ENCODE measurements at places on chromosomes 4 and X. TPM values are rescaled to one million over a fixed set of nuclear protein-coding genes. Genes with fewer than 3 reads are reported as not detected.

Gene PDLIM5
- 38.9 TPM for total RNA-seq

Gene ATP2B3
- not detected for total RNA-seq

Gene HS3ST1
- total RNA-seq = 0.03 TPM

Gene TMSB15C
- total RNA-seq = 2.8 TPM

Gene GLRA3
- not detected for total RNA-seq

Gene ZNF630
- 4.9 TPM for total RNA-seq

GRCh38 chr4:93791570-93792195 lies 36.9 kb upstream of the ATOH1 start:
- DNase-seq = no peak
- no peaks in the 10 kb centered on the region for H3K36me3 ChIP-seq
- H3K27ac ChIP-seq = no peak overlapping the region
- no peak overlapping the region for H3K4me3 ChIP-seq
- H3K27me3 ChIP-seq = no peaks in the 10 kb centered on the region

GRCh38 chrX:72208126-72208800 lies 26.7 kb downstream of the PIN4 start:
- H3K27me3 ChIP-seq = no peaks in the 10 kb centered on the region
- no peak for DNase-seq
- no peaks in the 10 kb centered on the region for H3K36me3 ChIP-seq
- H3K27ac ChIP-seq = no peak overlapping the region
- no peak overlapping the region for H3K4me3 ChIP-seq
- no peaks in the 10 kb centered on the region for H3K4me1 ChIP-seq

DNA sequence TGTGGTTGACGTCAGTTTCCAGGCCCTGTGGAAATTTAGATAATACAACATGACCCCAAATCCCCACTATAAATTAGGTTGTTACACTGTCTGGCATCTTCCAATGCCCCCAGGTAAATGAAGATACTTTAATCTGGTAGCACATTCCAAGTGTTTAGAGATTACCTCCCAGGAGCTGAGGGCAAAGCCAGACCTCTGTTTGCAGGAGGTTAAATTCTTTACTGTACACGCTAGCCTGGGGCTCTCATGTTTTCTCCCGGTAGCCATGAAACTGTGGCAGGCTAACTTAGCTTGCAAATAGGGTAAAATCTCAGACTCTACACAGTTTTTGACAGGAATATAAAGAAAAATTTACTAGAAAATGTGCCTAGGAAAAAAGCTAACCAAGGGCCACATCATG lies 450.0 kb downstream of the PDGFC start:
- DNase-seq = no peak
- H3K36me3 ChIP-seq = no peaks in the 10 kb centered on the region
- no peaks in the 10 kb centered on the region for H3K4me1 ChIP-seq
- H3K27me3 ChIP-seq = no peaks in the 10 kb centered on the region
- no peak overlapping the region for H3K27ac ChIP-seq
- H3K4me3 ChIP-seq = no peak overlapping the region

DNA sequence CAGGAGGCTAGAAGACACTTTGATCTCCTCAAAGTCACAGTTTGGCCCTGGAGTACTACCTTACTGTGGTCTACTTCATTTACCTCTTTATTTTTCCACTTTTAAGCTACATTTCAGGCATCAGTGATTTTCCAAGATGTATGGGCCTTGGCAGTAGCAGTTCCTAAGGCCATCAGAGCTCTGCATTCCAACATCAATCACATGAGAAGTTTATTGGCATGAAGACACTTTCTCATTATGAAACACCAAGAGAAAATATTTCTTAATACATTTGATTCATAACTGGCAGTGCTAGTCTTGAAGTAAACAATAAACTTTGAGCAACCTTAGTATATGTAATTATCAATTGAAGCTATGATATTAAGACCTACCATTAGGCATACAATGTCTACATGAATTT lies 178.1 kb downstream of the IL15 start:
- no peak overlapping the region for H3K4me3 ChIP-seq
- no peak overlapping the region for H3K27ac ChIP-seq
- no peaks in the 10 kb centered on the region for H3K36me3 ChIP-seq
- H3K27me3 ChIP-seq = no peaks in the 10 kb centered on the region
- DNase-seq = no peak

GRCh38 chr4:95979961-95980876 lies 140.3 kb downstream of the PDHA2 start:
- H3K4me1 ChIP-seq = no peaks in the 10 kb centered on the region
- no peak overlapping the region for H3K4me3 ChIP-seq
- no peak overlapping the region for H3K27ac ChIP-seq
- H3K36me3 ChIP-seq = no peaks in the 10 kb centered on the region
- no peaks in the 10 kb centered on the region for H3K27me3 ChIP-seq
- DNase-seq = no peak

- DNase-seq = no peak
- no peaks in the 10 kb centered on the region for H3K36me3 ChIP-seq
- H3K27me3 ChIP-seq = no peaks in the 10 kb centered on the region
- H3K4me1 ChIP-seq = peaks cover 13% of the 10 kb centered on the region
- no peak overlapping the region for H3K27ac ChIP-seq
These were observed 32.8 kb upstream of the RELL1 start for GRCh38 chr4:37719021-37719420.

GRCh38 chr4:48970471-48970921 lies 15.6 kb upstream of the CWH43 start:
- DNase-seq = no peak
- no peaks in the 10 kb centered on the region for H3K4me1 ChIP-seq
- no peaks in the 10 kb centered on the region for H3K27me3 ChIP-seq
- H3K27ac ChIP-seq = no peak overlapping the region
- no peaks in the 10 kb centered on the region for H3K36me3 ChIP-seq

DNA sequence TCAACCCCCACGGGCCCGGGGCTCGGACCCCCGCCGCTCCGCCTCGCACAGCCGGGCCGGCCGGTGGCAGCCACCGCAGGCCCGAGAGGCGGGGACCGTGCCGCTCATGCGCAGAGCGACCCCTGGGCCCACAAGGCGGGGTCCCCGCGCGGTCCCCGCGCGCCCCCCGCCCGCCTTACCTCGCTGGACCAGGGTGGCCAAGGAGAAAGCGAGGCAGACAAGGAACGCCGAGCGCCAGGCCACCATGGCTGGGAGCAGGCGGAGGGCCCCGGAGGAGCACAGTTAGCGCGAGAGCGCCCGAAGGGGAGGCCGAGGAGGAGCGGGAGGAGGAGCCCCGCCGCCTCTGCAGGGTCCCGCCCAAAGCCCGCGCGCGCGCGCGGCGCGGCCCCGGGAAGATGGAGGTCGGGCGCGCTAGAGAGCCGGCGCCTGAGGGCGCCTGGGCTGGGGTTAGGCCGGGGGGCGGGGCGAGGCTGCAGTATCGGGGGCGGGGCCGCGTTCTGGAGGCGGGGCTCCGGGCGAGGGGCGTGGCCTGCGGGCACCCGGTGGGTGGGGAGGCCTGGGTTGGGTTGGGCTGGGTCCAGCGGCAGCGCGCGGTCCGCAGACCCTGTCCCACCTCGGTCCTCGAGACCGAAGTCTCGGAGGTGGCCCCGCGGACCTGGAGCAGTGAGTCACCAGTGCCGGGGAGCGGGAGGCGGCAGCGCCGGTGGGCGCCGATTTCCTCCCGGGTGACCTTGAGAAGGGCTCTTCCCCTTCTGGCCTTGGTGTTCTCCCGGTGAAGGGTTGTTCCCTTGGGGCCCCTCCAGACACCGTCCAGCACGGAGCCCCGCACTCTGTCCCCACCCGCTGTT lies at the start of gene CD99L2:
CD99L2 (minus strand) TSS at position 326 of the 848 bp plus-strand sequence; CDS start at position 246, 80 bp downstream.
- H3K4me3 ChIP-seq = peak within 1 kb of the TSS; percentile 56
- no peaks in the 10 kb centered on the region for H3K27me3 ChIP-seq
- peaks cover 9% of the 10 kb centered on the region for H3K4me1 ChIP-seq
- H3K27ac ChIP-seq = peak within 1 kb of the TSS; percentile 66
- no peaks in the 10 kb centered on the region for H3K36me3 ChIP-seq
- DNase-seq = peak; percentile 86

- H3K4me3 ChIP-seq = no peak overlapping the region
- no peak overlapping the region for H3K27ac ChIP-seq
- no peaks in the 10 kb centered on the region for H3K27me3 ChIP-seq
- H3K4me1 ChIP-seq = no peaks in the 10 kb centered on the region
These were observed 11.7 kb downstream of the MTTP start for GRCh38 chr4:99586322-99586721.

GRCh38 chrX:114049063-114049462 lies 534.8 kb upstream of the HTR2C start:
- H3K27ac ChIP-seq = no peak overlapping the region
- no peaks in the 10 kb centered on the region for H3K36me3 ChIP-seq
- no peak overlapping the region for H3K4me3 ChIP-seq
- H3K27me3 ChIP-seq = no peaks in the 10 kb centered on the region

DNA sequence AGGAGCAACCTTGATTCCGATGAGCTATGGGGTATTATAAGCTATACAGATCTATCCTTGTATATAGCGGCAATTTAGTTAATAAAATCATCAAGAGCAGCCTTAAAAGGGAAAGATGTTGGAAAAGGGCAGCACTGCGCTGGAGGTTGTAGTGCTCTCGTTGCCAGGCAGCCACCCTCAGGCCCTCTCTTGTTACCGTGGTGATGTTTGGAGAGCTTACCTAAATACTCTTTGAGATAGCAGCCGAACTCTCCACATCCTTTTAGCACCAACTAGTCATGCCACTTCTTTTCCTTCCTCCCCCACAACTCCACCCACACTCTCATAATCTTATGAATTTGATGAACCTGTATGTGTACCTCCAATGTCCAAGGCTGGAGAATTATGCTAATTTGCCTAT lies 3.8 kb upstream of the RADX start:
- no peaks in the 10 kb centered on the region for H3K36me3 ChIP-seq
- no peak overlapping the region for H3K4me3 ChIP-seq
- peak overlapping the region; percentile 43 for H3K27ac ChIP-seq
- DNase-seq = peak; percentile 64
- peaks cover 19% of the 10 kb centered on the region for H3K4me1 ChIP-seq
- no peaks in the 10 kb centered on the region for H3K27me3 ChIP-seq

DNA sequence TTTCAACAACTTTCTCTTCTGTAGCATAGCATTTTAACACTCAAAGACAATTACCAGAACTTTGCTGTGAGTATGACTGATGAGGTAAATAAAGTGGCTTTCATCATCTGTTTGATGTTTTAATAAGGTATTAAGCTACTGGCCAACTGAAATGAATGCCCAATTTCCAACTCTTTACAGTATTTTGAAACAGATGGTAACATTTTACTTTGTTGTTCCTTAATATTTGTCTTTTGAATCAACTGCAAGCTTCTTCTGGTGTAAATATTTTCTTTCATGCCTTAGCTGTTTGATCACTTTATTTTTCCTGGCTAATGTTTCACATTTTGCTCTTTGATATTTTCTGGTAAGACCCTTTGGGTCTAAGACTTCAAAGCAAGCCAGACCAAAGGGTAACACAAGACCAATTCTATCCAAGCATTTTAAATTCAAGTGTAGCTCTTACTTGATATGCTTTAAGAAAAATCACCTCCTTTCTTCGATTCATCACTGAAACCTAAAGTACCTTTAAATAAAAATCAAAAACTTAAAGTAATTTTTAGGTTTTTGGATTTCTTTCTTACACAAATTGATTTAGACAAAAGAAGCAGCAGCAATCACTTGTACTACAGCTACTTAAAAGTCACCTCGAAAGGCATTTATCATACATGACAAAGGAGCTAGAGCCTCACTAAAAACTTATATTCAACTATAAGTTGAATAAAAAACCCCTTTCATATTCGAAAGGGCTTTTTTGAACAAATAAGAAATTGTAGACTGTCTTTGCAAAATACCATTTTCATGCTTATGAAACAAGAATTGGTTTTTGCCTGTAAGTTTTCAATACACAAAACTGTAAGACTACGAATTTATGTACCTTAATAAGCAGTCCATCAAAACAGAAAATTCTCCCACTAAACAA lies 57.6 kb downstream of the TBCK start:
- no peaks in the 10 kb centered on the region for H3K36me3 ChIP-seq
- no peaks in the 10 kb centered on the region for H3K4me1 ChIP-seq
- no peak overlapping the region for H3K4me3 ChIP-seq
- H3K27ac ChIP-seq = no peak overlapping the region

DNA sequence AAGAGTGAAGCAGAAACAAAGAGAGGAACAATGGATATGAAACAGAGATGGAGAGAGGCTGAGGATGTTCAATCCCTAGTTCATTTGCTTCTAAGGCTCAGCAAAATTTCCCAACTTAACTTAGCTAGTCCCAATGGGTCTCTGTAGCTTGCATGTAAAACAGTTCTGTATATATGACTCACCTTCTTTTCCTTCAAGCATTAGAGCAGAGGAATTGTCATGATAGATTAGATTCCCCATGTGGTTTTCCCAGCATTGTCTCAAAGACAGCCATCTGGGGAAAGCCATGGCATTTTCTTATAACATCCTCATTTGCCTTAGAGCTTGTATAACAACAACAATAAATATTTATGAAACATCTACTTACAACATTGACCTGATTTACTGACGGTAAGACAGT lies 93.9 kb upstream of the GATB start:
- no peak for DNase-seq
- no peaks in the 10 kb centered on the region for H3K27me3 ChIP-seq
- no peaks in the 10 kb centered on the region for H3K4me1 ChIP-seq
- H3K27ac ChIP-seq = no peak overlapping the region
- H3K36me3 ChIP-seq = no peaks in the 10 kb centered on the region
- no peak overlapping the region for H3K4me3 ChIP-seq

DNA sequence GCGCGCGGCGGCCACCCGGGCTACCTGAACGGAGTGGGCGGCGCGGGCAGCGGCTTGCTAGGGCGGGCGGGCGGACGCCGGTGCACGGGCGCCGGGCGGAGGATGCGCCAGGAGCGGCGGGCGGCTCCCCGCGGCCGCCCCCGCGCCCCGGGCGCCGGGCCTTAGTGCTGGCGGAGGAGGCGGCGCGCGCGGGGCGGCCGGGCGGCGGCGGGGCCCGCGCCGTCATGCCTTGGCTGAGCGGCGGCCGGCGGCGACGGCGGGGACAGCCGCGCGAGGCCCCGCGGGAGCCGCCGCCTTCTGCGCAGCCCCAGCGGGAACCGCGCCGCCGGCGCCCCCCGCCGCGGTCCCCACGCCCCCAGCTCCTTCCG lies 48.2 kb downstream of the CLDN34 start:
- DNase-seq = no peak
- H3K36me3 ChIP-seq = no peaks in the 10 kb centered on the region
- H3K27ac ChIP-seq = no peak overlapping the region
- H3K4me3 ChIP-seq = no peak overlapping the region
- peaks cover 36% of the 10 kb centered on the region for H3K4me1 ChIP-seq

DNA sequence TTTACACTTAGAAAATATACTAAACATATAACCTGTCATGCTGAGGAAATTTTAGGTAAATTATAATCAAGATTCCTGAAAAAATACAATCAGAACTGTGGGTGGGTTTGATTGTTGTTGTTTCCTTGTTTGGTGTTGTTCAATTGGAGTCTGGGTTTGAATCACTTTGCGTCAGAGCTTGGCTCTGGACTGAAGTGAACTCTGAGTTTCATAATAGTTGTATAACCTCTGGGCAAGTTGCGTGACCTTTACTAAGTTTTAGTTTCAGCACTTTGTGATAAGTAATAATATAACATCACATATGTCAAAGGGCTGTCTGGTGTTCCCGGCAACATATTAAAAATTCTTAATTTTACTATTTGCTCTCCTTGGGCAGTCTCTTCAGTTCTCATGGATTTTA lies 758.1 kb downstream of the RAPGEF2 start:
- no peaks in the 10 kb centered on the region for H3K27me3 ChIP-seq
- H3K4me3 ChIP-seq = no peak overlapping the region
- DNase-seq = no peak
- no peaks in the 10 kb centered on the region for H3K36me3 ChIP-seq
- H3K27ac ChIP-seq = no peak overlapping the region

Measured in CD4-positive, alpha-beta memory T cell (primary cell).